ENCODE measurements at places on chromosomes 1 and 21.

GRCh38 chr1:96710708-96711477 is 10.7 kb upstream of the PTBP2 start:
- no peak for DNase-seq

DNA sequence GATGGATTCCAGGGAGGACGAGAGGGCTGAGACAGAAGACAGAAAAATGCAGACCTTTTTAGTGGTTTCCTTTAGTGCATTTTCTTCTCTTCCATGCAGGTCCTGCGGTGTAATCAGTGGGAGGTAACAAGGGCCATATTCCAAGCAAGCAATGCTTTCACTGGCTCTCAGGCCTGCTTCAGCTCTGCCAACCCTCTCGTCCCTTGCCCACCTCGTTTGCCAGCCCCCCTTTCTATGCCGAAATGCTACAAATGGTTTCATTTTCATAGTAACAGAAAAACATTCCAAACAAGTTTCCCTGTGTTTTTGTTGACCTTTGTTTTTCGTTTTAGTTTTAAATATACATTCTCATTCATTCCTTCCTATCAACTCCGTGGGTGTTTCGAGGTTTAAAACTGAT is 443.1 kb downstream of the TTLL7 start:
- no peak for DNase-seq

GRCh38 chr21:24118738-24119459 is 1488.4 kb downstream of the MRPL39 start:
- no peak for DNase-seq

DNA sequence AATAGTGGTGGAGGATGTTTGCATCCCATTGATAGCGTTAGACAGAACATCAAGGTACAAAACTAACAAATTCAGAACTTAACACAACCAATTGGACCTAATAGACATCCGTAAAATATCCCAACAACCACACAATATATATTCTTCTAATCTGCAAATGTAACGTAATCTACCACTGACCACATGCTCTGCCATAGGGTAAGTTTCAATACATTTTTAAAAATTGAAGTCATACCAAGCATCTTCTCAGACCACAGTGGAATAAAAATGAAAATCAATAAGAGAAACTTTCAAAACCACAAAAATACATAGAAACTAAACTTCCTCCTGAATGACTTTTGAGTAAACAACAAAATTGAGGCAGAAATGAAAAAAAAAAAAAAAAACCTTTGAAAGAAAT is 1087.5 kb downstream of the KCNT2 start:
- DNase-seq = no peak

DNA sequence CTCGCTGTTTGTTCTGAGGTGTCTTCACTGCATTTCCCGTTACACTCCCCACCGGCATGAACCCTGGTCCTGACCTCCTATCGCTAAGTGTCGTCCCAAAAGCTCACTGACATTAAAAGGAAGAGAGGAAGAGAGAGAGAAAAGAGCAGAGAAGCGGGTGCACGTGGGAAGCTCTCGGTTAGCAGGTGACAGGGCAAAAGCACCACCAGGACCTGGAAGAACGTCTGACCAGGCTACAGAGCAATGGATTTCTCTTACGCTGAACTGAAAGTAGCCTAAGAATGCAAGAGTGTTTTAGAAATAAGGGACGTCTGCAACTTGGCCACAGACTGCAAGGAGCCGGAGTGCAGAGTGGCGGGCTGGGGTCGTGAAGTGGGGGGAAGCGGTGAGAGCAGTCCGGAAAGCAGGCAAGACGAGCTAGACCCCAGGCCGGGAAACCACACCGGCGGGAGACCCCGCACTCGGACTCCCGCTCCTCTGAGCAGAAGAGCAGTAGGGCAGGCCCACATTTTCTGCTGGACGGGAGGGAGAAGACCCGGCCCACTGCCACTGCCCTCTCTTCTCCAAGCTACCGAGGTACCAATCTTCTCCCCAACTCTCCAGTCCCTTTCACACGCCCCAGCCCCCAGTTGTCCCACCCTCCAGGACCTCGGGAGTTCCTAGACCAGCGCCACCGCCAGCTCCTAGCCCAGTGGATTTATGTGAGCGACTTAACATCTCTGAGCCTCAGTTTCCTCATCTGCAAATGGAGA is 8.3 kb upstream of the MPZL1 start:
- peak; percentile 24 for DNase-seq

- DNase-seq = no peak
These were observed 158.1 kb upstream of the C1orf174 start for GRCh38 chr1:4058122-4058521.

GRCh38 chr1:31753707-31754349 is 10.3 kb downstream of the ADGRB2 start:
- DNase-seq = peak; percentile 50

- DNase-seq = peak; percentile 19
These were observed 41.8 kb upstream of the PWP2 start for GRCh38 chr21:44065428-44065827.

GRCh38 chr1:99963041-99963795 is 6.6 kb upstream of the SLC35A3 start:
- DNase-seq = peak; percentile 65

DNA sequence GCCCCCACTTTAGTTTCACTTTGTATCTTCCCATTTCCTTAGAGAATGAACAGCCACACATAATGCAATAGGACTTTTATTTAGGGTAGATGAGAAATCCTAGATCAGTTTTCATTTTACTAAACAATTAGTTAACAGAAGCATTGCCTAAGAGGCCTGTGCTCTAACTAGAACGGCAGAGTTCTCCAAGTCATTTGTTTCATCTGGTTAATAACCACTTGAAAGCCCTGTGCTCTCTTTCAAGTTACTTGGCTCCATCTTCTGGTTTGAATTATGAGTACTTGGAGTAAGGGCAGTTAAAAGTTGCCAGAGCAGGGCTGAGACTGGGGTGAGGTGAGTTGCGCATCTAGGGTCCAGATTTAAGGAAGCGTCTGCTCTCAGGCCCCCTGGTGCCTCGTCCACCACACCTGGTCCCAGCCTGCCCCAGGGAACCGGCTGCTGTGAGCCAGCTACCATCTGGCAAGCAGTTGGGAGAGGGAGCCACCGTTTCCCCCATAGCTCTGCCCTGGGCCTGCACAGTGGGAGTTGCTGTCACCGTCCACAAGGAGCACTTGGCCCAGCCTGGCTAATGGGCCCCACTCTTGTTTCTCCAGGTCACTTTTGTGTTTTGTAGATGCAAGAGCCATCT is 18.1 kb upstream of the SLC44A3 start:
- DNase-seq = peak; percentile 84

DNA sequence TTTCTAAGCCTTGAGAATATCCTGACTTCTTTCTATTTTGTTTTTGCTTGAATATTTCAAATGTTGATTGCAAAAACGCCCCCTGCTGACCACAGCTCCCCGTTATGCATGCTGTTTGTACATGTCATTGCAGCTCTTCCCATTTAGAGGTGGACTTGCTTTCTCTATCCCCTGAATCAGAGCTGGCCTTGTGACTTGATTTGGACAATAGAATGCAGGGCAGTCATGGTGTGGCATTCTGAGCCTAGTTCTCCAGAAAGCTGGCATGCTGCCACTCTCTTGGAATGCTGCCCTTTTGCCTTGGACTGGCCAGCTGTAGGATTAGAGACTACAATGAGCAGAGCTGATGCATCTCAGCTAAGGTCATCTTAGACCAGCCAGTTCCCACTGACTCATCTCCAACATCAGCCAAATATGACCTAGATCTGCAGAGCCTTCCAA is 1561.5 kb downstream of the MRPL39 start:
- peak; percentile 2 for DNase-seq

DNA sequence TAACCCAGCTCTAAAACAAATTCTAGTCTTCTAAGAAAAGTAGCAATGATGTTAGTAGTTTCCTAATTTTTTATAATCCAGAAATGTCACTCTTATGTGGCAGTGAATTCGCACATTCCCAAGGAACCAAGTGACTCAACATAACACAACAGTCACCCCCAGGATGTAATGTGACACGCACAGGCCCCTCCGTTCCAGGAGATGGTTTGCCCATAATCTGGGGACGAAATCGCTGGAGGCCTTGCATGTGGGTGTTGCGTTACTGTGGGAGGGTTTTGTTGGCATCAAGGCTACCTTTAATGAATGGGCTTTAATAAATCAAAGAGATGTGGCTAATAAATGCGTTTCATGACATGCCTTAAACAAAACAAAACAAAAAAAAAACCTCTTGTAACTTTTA is 50.9 kb downstream of the EVA1C start:
- DNase-seq = peak; percentile 91

DNA sequence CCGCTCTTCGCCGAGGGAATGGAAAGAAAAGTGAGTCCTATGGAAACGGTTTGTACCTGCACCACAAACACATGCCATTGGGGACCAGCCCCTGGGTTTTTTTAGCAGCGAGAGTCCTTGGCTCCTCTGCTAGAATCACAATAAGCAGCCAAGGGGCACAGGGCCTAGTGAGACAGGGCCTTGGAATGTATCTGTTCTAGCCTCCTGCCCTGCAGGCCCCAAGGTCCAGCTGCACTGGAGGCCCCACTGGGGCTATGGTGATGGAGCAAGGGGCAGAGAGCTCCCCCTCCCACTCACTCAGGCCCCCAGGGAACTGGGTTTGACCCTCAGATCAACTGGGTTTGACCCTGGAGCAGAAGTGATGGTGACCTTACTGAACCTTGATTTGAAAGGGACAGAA is 14.4 kb downstream of the SHISA4 start:
- DNase-seq = peak; percentile 88

GRCh38 chr1:205972491-205973168 is 29.4 kb upstream of the SLC26A9 start:
- peak; percentile 21 for DNase-seq
